ENCODE measurements at places on chromosomes 4 and X.

GRCh38 chr4:119081542-119081859 lies 54.1 kb upstream of the MYOZ2 start:
- no peak for DNase-seq

DNA sequence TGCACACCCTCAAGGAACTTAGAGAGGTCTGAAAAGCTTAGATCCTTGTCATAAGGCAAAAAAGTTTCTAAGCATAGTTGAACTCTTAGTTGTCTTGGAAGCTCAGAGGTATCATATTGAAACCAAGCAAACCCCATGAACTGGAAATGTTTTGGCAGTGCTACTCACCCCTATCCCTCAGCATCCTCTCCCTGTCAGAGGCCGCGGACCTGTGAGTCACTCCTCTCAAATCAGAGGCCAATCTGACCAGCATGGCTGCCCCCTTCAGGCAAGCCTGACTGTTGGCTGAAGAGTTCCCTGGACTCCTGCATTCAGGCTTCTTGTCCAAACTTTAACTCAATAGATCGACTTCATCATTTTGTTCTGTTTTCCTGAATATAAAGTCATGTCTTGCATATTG lies 69.4 kb downstream of the KCNIP4 start:
- peak; percentile 23 for DNase-seq

GRCh38 chrX:69037786-69038185 lies 127.5 kb downstream of the PJA1 start:
- DNase-seq, result no peak

DNA sequence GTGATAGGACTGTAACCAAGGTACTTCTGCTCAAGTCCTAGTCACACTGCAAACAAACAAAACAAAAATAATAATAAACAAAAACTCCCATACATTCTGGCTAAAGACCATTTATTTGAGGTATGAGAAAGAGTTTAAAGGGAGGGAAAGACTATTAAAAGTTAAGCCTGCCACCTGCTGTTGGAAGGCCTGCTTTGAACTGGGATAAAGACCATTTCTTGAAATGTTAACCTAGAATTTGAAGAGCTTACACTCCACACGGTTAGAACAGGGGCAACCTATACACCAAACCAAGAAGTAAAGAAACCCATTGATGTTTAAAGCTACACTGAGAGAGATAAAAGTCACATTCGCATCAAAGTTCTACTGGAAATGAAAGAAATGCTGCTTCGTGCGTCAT lies 548.7 kb upstream of the DIPK2B start:
- DNase-seq, result peak; percentile 39

GRCh38 chr4:78922207-78922606 lies 17.0 kb downstream of the PAQR3 start:
- DNase-seq, result peak; percentile 22

GRCh38 chr4:15481961-15482745 lies 12.5 kb downstream of the CC2D2A start:
- DNase-seq, result no peak

- DNase-seq, result peak; percentile 0
Measured at GRCh38 chr4:175762582-175762981, 49.5 kb downstream of the GPM6A start.

- no peak for DNase-seq
Measured at GRCh38 chr4:172780566-172781081, 388.0 kb upstream of the GALNT7 start.

DNA sequence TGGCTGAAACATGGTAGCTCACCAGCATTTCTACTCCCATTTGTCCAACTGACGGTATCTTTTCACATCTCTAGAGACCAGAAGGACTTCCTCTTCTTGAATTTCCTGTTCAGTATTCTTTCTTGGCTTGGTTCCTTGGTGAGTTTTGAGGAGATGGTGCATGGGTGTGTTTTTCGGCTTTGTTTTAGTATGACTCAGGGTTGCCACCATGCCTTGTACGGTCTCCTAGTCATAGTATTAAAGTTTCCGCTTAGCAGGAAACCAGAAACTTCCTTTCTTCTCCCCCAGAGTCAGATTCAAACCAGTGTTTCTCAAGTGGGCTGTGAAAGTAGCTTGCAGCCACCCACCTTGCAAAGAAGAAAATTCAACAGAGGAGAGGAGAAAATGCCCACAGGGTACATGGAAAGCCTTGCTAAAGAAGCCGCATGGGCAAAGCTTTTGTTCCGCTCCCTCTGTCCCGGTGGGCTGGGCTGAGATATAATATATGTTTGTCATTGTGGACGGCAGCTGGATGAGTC lies 5.7 kb downstream of the CD99 start:
- peak; percentile 73 for DNase-seq

DNA sequence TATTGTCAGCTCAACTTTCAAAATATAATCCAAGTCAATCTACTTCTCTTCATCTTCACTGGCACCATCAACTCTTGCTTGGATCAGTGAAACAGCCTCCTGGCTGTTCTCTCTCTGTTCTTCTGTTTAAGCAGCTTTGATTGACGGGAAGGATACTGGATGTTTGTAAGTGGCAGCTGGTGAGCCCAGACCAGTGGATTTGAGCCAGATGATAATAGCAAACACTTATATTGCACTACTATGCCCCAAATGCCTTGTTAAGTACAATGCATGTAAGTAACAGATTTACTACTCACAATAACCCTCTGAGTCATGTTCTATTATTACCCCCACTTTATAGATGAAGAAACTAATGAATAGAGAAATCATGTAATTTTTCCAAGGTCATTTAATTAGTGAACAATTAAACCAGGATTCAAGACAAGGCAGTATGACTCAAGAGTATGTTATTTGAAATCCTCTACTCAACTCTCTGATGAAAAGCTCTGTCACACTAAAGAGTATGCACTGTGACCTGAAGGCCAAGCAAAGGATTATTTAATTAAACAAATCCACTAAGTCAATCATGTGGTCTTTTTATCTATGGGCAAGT lies 44.8 kb downstream of the SPANXN3 start:
- no peak for DNase-seq

DNA sequence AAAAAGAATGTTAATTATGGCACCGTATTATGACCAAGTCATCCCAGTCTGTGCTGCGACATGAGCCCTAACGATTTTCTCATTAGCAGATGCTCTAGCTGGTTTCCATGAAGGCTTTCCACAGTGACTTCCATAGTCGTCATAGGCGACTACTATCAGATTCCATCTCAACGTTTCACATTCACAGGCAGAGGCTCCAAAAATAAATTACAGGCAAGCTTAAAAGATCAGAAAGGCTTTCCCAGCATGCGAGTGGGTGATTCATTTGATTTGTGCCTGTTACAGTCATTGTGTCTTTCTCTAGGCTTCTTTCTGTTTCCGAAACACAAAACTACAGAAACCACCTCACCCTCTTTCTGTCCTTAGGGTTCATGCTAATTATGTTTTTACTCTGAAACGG lies 43.2 kb downstream of the PALLD start:
- DNase-seq, result peak; percentile 88

DNA sequence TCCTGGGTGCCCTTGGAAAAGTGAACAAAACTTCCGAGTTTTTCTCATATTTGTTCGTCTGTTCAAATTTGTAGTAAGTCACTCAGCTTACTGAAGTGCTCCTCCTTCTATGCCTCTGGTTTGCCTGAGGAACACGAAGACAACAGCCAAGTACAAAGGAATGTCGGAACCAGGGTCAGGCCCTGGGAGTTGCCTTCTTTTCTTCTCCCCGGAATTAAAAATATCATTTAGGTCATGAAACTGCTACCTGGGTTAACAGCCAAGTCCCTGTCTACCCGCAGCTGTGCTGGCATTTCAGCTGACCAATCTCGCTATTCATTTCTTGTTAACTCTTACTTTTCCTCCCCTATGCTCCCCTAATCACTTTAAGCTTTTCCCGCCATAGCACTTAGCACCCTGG lies 137.6 kb upstream of the TEX13D start:
- DNase-seq, result no peak

GRCh38 chr4:84258905-84259830 lies 239.9 kb downstream of the NKX6-1 start:
- DNase-seq, result peak; percentile 20

GRCh38 chrX:17187136-17187756 lies 187.8 kb upstream of the NHS start:
- no peak for DNase-seq

DNA sequence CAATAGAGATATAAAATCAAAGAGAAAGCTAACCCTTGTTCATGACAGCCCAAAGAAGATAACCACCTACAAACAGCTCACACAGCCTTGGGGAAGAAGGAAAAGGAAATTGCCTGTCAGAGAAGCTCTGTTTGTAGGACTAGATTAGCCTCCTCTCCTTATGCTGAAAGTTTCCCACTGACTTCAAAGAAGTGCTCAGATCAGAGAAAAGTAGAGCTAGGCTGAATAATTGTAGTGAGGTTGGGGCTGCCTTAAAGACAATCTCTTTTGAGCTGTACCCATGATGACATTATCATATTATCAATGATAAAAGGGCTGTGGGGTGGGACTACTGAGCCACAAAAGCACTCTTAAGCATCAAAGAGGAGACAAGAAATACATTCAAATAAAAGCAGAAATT lies 223.0 kb upstream of the GALNT7 start:
- DNase-seq, result no peak

DNA sequence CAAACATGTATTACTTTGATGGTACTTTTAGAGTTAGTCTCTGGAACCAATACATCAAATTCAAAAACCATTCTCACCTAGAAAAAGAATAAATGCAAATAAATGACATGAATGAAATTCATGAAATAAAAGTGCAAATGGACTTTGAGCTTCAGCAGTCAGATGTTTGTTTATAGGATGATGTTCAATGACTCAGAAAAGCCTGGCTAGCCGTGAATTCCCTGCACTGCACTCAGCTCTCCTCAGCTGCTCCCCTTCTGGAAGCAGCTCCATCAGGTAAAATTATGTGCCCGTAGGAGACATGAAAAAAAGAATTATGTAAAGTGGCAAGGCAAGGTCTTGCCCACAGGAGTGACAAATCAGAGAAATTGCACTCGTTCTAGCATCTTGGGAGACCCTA lies 390.6 kb downstream of the GPM6A start:
- DNase-seq, result peak; percentile 37

DNA sequence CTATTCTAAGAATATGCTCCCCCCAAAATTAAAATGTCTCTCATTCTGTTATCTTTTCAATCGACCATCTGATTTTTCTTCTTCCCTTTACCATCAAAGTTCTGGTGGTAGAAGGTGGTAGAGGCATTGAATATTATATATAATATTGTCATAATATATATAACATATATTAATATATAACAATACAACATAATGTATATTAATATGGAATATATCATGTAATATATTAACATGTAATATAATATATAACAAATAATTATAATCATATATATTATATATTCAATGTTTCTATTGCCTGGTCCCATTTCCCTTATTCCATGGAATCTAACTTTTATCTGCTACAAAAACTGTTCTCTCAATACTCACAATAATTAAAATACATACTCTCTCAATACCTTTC lies 40.6 kb downstream of the STPG2 start:
- DNase-seq, result no peak

DNA sequence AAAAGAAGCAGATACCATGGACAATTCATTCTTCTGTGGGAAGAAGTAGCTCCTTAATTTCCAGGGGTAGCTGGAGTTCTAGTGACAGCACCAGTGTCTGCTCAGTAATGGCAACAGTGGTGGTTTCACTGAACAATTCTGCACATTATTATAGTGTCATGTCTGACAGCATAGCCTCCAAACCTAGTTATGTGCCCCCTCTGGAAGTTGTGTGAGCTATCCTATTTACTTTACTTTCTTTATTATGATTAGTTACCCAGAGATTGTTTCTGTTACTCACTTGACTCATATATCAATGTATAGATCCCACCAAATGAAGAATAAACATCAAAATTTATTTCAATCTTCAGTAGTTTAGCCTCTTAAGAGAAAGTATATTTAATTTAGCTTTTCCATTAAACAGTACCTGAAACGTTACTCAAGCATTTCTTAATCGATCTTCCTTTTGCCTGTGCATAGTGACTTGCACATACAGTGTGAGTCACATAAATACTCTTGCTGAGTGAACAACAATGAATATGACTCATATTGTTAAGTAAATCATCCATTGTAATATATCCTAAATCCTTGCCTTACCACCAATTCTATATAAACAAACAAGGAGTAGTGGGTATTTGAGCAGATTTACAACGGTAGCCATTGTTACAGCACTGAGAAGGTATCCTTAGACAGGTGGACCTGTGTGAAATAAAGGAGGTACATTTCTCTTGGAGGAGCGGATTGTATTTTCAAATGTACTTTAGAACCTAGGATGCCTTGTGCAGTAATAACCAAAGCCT lies 534.7 kb downstream of the ANKRD50 start:
- peak; percentile 58 for DNase-seq

GRCh38 chrX:20433388-20433775 lies 166.7 kb upstream of the RPS6KA3 start:
- DNase-seq, result peak; percentile 37

- DNase-seq, result no peak
Measured at GRCh38 chr4:152427981-152428380, 107.9 kb downstream of the FBXW7 start.

DNA sequence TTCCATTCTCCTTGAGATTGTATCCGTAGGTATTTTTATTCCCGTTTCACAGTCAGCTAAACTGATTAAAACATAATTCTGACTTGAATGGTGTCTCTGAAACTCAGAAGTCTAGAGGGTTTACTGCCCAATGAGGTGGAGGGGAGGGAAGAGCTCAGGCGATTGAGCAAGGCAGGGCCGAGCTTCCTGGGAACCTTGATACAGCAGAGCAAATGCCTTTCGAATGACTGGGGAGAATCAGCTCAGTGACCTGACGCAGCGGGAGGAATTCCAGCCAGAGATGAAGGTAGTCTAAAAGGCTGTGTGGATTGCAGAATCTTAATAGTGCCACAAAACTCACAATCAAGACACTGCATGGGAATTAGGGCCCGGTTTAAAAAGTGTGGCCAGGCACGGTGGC lies 233.6 kb downstream of the EVC2 start:
- peak; percentile 17 for DNase-seq

- peak; percentile 42 for DNase-seq
Measured at GRCh38 chr4:3065551-3065950, 8.8 kb downstream of the HTT-AS start.

- DNase-seq, result no peak
Measured at GRCh38 chrX:84168095-84168494, 19.9 kb downstream of the RPS6KA6 start.

DNA sequence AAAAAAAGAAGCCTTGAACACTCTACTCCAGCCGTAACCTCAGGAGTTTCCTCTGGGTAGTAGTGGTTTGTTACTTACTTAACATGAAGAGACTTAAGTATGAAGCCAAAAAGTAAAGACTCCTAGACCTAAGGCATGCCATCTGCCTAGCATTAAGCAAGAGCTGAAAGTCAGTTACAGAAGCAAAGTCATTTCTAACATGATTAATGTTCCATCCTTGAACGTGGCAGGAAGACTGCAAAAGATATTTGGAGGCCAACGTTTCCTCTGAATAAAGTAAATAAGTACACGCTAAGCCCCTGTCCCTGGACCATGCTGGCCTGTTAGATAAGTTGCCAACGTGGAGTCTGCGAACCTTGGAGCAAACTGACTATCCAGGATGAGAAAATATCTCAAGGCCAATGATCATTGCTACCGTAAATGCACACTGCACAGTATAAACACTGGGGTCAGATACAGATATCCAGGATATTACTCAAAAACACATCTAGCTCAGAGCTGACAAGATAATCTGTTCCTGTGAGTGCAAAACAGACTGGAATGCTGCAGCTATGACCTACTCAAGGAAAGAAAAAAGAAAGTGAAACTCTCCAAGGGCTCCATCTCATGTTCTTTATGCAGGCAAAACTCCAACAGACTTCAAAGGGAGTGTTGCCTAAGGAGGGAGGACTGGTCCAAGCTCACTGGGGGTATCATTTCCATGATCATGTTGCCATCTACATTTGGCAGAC lies 255.8 kb downstream of the COL25A1 start:
- DNase-seq, result peak; percentile 97

Data from fibroblast of villous mesenchyme (primary cell).